ENCODE measurements at places on chromosomes 1 and 21. TPM values are rescaled to one million over a fixed set of nuclear protein-coding genes. Genes with fewer than 3 reads are reported as not detected.

- no peak for DNase-seq
Observed at GRCh38 chr1:57797084-57797483, 373.2 kb upstream of the DAB1 start.

DNA sequence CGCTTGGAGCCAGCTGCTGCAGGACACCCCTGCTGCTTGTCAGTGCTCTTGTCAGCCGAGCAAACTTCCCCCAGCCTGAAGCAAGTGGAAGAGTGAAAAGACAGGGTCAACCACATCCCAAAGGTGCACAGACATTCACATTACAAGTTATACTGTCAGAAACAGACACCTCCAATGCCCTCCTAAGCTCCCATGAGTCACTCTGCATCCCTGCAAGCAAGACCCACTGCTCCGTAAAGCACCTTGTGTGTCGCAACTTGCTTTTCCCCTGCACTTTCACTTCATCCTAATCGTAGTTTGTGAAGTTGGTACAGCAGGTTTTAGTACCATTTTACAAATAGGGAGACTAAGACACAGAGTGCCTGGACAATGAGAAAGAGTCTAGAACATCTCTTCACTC is 51.1 kb downstream of the KCNH1 start:
- no peak for DNase-seq

GRCh38 chr21:45017039-45017960 is 57.1 kb upstream of the ADARB1 start:
- DNase-seq: no peak

- no peak for DNase-seq
Observed at GRCh38 chr1:30892671-30893073, 15.9 kb downstream of the SDC3 start.

GRCh38 chr1:44973645-44974044 is 12.8 kb downstream of the EIF2B3 start:
- no peak for DNase-seq

DNA sequence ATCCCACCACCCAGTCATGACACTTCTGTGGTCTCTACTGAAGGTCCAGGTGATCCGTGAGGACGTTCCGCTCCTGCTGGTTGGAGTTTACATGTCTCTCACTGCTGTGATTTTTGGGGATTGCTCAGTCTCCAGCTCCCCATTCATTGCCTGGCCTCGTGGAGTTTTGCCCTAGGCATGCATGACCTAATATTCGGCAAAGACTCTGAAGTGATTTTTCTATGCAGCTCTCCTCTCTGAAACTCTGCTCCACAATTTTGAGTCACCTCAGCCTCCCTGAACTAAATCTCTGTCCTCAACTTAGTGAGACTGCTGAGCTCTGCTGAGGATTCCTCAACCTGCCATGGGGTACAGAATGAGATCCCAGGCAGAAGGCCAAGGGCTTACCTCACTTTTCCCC is 174.4 kb upstream of the FGGY start:
- no peak for DNase-seq

DNA sequence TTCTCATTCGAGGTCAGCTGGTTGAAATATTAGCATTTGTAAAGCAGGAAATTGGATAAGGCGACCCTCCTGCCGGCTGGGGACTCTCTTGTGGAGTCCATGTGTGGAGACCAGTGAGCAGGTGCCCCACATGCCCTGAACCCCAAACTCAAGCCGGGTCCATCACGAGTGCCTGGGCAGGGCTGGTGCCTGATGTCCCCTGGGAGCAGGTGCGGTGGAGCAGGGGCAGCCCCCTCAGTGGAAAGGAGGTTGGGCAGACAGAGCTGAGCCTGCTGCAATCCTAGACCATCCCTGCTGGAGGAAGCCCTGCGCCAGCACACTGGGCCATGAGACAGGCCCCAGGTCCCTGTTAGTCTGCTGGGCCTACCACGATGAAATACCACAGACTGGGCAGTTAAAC is 395.6 kb downstream of the NPHP4 start:
- no peak for DNase-seq

DNA sequence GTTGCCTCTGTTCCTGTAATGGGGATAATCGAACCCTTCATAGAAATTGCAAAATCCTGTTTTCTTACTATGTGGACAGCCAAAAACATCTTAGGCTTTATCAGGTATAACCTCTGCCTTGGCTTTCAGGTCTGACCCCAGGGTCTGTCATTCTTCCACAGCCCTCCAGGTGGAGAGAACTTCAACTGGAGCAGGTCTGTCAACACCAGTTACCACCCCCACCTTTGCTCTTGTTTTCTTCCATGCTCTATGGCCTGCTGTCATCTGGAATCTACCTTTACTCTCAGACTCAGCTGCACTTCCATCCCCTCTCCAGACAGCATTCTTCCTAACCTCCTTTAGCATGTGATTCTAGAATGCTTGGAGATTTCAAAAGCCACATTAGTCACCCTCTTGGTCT is 10.4 kb upstream of the GJA9 start:
- DNase-seq: no peak

DNA sequence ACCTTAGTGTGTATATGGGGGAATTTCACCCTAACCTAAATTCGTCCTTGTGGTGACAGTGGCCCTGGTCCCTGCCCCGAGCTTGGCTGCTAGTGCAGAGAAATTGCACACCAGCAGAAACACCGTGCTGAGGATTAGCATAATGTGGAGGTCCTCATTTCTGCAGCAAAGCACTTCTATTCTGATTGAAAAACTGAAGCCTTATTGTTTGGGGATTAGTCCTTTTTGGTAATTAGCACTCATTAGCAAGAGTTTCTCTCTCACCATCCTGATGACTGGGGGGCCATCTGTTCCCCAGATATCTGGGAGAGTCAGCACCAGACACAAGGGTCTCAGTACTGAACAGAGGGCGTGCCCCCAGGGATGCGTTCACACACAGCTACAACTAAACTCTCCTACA is 55.2 kb downstream of the AJAP1 start:
- DNase-seq: no peak

- DNase-seq: no peak
Observed at GRCh38 chr1:19112891-19113696, 97.0 kb downstream of the UBR4 start.

DNA sequence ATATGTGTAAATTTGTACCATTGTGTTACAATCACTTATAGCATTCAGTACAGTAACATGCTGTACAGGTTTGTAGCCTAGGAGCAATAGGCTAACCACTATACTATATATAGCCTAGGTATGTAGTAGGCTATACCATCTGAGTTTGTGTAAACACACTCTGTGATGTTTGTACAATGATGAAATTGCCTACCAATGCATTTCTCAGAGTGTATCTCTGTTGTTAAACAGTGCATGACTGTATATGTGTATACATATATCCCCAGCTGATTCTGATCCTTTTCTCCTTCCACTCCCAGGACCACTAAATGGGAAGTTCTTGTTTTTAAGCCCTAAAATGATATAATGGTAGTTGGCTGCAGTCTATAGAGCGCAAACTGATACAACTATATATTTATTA is 7.8 kb downstream of the GNPAT start:
- DNase-seq: no peak

DNA sequence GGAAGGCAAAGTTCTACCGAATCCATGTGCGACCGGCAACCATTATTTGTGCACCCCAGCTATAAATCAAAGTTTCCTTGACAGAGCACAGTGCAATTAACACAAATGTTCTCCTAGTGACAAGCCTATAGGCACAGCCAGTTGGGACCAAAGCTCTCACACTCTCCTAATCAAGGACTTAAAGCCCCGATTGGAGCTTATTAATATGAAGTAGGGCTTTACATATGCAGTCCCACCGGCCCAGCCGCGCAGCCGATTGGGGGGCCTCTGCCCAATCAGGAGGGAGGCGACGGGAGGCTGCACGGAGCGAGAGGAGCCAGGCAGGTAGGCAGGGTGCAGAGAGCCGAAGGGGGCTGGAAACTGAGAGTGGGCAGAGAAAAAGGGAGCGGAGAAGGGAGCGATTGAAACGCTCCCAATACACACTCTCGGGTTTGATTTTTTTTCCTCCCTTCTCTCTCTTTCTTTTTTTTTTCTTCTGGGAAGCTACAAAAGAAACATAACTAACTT is at the start of gene ESRRG:
TSS of gene ESRRG (minus strand) at position 156 of the 507 bp plus-strand sequence. CDS start at position 26, 130 bp downstream.
- DNase-seq: no peak

- DNase-seq: no peak
Observed at GRCh38 chr1:200376528-200376927, 33.3 kb downstream of the ZNF281 start.

DNA sequence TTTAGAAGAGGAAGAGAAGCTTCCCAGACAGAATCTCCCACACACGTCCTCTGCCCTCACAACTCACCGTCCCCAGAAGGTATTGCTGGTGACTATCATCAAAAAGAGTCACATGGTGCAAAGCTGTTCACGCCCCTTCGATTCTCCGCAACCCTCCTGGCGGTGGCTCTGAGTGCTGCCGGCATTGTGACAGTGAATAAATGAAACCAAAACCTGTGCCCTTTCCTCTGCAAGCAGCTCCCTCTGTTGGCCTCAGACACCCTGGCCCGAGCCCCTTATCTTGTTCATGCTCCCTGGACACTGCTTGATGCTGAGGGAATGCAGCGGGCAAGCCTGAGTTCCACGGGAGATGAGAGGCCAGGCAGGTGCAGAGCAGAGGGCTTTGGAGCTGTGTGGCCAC is 510.3 kb downstream of the NPHP4 start:
- peak; percentile 4 for DNase-seq

DNA sequence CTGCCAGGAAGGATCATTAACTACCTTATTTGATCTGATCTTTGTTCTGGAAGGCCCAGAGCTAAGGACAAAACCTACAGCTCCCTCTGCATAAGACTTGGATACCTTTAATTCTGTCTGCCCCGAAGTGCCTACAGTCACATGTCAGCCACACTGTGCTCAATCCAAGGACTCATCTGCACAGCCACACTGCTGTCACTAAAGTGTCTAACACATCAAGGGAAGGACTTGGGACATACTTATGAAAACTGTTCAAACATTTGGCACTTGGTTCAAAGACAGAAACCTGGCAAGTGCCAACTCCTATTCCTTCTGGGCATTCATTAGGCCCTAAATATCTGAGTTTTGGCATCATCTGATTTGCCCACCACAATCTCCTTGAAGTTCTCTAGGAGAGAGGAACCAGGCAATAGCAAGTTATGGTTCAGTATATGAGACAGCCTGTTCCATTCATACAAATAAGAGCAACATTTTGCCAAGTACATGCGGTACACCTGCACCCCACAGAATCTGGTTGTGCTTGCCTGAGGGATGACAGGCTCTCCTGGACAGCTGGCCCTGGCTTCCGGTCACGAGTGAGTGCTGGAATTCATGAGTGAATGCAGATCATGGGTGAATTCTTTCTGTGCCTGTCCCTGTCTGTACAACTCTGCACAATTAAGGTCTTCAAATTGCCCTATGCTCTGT is 105.9 kb downstream of the KCNK1 start:
- DNase-seq: peak; percentile 24

- DNase-seq: no peak
Observed at GRCh38 chr1:191348328-191348727, 809.9 kb upstream of the RGS18 start.

- DNase-seq: peak; percentile 24
Observed at GRCh38 chr1:167455786-167456446, 62.4 kb downstream of the CD247 start.

DNA sequence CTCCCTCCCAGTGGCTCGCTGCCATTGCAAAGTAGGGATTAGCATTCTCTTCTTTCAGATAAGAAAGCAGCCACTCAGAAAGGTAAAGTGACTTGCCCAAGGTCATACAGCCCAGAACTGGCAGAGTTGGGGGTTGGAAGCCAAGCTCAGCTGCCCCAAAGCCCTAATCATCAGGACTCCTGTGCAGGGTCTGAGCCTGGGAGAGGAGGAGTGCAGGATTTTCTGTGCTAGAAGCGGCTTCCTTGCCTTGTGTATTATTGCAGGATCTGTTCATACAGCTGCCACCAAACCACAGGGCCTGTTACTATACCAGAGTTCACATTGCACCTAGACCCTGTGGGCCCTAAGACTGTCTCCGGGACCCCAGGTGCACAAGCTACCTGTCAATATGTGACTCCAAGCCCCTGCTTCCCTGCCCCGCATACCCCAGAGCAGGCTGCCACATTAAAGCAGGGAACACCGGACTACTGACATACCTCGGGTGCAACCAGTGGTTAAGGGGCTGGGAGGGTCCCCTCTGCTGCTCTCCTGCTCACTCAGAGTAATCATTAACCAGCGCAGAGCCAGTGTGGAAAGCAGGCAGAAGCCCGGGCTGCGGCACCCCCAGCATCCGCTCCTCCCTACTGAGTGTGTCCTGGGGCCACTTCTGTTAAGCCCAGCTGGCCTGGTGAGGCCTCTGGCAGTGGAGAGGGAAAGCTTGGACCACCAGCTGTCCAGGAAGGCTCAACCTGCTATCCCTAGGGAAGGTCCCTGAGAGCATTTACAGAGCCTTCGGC is 15.8 kb downstream of the HSPG2 start:
- DNase-seq: no peak

DNA sequence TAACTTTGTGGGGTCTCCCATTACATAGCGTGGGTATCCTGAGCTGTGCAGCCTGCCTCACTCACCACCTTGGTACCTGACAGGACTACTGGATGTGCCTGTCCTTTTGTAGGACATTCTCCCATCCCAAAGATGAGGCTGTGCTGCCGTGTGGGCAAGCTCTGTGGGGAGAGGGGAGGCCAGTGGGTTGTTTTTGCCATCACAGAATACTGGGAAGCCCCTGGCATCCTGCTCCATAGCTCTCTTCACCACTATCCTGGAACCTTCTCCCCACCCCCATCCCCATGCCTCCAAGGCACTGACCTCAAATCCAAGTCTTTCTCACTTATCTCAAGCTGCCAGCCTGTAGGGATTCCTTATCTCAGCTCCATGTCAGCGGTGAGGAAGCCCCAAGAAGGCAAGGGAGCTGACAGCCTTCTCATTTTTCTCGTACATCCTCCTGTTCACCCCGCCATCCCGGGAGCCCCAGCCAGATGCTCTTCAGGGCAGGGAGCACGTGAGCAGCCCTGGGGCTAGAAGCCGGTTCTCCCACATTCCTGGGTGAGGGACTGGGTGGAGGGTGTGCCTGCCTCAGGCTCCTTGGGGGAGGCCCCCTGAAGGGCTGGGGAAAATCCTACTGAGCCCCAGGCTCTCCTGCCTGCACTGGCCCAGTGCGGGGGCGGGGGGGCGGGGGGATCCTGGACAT is 2.4 kb upstream of the ELF3 start:
- DNase-seq: peak; percentile 49

The NECTIN4 gene
- total RNA-seq: not detected

The CCDC190 gene
- not detected for total RNA-seq

The CD1B gene
- total RNA-seq: not detected

The INTS7 gene
- total RNA-seq: 7.9 TPM

The CD52 gene
- total RNA-seq: not detected

The CLEC20A gene
- not detected for total RNA-seq
